ENCODE measurements at places on chromosomes 5 and 9. TPM values are rescaled to one million over a fixed set of nuclear protein-coding genes. Genes with fewer than 3 reads are reported as not detected.
A peak's percentile ranks its signal among the peaks of the same experiment; 100 is the strongest.

DNA sequence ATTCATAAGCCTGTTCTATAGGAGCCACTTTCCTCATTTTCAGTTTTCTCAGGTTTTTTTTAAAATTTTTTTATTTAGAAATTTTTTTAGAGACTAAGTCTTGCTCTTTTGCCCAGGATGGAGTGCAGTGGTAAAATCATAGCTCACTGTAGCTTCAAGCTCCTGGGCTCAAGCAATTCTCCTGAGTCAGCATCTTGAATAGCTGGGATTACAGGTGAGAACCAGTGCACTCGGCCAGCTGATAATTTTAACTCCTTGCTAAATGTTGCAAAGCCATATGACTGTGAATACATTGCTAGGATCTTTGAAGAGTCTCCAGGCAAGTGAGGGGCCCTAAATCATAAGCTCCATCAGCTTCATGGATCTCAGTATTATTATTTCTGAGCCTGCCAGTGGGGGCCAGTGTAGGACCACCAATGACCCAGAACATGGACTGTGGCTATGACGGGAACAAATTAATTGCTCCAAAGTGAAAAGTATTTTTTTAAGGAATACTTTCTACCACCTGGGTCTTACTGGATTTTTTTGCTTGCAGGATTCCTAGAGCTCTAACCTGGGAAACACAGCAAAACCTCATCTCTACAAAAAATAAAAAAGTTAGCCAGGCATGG lies 5.7 kb upstream of the GAPVD1 start:
- no peak for DNase-seq

DNA sequence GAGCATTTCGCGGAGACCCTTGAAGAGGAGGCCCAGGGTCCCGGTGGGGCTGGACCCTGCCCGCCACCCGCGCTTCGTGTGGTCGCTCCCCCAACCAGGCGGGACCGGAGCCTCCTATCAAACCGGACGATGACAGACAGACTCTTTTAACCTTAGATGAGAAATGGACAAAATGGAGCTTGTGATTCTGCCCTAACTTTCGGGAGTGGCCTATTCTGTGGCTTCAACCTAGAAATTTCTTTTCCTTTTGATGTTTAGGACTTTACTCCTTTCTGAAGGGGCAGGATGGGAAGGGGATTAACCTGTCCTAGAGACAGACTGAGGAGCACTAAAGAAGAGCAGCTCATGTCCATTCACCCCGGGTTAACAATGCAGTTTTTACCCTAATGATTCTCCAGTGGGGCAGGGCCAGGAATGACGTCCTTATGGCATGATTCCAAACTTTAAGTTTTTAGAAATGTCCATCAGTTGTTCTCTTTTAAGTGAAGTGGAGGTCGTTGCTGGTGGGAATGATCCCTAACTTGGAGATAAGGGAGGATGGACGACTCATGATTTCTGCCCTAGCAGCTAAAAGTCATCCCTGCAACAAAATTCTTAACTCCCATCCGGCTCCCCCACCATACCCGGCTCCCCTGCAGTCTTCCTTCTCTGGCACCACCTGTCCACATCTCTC lies 1.0 kb downstream of the NIPSNAP3A start:
- no peak for DNase-seq

DNA sequence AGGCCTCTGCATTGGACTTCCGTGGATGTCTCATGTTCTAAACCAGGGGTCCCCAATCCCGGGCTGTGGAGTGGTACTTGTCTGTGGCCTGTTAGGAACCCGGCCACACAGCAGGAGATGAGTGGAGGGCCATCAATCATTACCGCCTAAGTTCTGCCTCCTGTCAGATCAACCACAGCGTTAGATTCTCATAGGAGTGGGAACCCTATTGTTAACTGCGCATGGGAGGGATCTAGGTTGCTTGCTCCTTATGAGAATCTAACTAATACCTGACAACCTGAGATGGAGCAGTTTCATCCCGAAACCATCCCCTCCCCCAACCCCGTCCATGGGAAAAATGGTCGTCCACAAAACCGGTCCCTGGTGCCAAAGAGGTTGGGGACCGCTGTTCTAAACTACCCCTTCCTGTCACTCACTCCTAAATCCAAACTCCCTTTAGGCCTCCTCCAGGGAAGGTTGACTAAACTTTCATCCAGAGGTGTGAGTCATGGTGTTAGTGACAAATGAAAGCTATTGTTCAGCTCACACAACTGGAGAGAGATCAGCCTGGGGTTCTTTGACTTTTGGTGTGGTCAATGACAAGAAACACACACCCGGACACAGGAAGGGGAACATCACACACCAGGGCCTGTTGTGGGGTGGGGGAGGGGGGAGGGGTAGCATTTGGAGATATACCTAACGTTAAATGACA lies 9.5 kb downstream of the KCNV2 start:
- no peak for DNase-seq

- no peak for DNase-seq
These were observed 44.6 kb downstream of the POC5 start for GRCh38 chr5:75672616-75673015.

- no peak for DNase-seq
These were observed 283.4 kb upstream of the GRAMD2B start for GRCh38 chr5:126139773-126140172.

DNA sequence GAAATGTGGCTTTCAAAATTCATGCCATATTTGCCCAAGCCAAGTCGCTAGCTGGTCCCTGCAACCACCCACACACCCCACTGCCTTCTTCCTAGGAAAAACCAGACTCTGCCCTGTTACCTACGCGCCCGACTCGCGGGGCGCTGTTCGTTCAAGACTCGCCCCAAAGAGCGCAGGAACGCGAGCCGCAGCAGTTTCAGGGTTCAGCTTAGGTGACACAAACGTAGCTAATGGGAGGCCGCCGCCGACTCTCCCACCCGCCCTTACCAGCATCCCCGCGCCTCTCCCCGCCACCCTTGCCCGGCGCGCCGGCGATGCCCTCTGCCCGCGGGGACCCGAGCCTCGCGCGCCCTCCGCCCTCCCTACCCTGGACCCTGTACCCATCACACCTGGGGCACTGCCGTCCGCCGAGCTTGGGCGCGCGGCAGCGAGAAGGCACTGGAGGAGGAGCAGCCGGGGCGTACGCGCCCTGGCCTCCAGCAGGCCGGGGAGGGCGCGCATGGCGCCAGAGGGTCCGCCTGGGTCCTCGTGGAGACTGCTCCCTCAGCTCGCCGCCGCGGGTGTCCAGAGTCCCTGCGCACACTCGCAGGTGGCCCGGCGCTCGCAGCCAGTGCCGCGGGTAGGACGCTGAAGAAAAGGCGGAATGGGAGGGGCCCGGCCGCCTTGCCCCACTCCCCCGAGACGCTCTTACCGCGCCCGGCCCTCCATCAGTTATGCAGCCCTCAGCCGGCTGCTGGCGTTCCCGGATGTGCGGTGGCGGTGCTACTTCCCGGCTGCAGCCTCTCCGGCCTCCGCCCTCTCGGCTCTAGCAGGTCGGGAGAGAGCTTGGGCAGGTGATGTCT lies at the start of gene EMB:
Gene EMB, minus strand, starts transcription at position 638 of the 842 bp plus-strand sequence. Its CDS starts 137 bp downstream, at position 501.
- DNase-seq: peak; percentile 73

LHX6 gene
- 10.0 TPM for total RNA-seq

DNA sequence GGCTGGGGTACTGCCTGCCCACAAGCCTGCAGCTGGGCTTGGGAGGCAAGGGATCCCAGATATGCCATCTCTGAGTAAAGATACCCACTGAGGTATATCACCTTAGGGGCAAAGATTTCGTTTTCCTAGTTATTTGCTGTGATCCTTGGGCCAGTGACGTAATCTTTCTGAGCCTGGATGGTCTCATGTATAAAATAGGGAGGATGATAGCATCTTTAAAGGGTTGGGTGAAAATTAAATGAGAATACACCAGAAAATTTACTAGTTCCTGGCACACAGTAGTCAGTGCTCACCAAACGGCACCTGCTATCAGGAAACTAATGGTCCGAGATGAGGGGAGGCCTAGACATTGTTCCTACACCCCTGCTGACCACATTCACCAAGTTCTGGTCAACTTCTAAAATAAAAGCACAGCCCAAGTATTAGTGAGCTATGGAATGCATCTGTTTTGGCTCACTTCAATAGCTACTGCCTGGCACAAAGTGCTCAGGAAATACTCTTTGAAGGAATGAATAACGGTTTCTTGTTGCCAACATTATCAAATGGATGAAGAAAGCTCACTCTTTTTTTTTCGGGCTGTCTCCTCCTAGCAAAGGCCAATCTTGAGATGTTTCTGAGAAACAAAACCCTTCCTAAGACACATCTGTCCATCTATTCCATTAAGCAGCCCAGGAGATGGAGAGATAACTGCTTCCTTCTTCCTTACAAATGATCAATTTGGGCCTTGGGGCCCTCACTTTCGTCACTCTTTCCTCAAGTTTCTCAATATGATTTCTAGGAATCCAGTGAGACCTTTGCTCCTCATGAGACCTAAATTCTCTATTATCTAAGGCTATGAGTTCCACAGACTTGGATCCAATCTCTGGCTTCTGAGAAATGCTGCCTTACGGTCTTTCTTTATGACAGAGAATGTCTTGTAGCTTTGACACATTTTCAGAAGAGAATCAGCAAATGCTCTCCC lies 98.2 kb downstream of the DPYSL3 start:
- no peak for DNase-seq

Data from type B pancreatic cell (in vitro differentiated cells).